ENCODE measurements at places on chromosomes 3 and 15. TPM values are rescaled to one million over a fixed set of nuclear protein-coding genes. Genes with fewer than 3 reads are reported as not detected.

DNA sequence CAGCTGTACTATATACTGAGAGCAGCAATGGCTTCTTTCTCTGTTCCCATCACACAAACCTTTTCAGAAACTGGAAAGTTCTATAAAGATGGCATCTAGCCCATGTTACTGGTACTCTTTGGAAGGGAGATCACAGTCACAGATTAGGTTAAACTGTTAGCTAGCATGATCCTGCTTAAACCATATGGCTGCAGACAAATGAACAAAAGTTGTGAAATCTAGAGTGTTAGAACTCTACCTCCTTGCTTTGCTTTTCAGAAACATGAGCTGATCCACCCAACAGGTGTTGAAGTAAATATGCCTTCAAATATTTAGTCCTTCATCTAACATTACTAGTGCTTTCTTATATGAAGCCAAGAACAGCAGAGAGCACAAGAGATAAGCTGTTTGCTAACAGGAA, 102.6 kb downstream of the SNRK start:
- no peak for DNase-seq
- peak overlapping the region; percentile 11 for H3K27ac ChIP-seq
- no peak overlapping the region for H3K4me3 ChIP-seq
- peaks cover 8% of the 10 kb centered on the region for H3K4me1 ChIP-seq
- H3K36me3 ChIP-seq: no peaks in the 10 kb centered on the region
- no peaks in the 10 kb centered on the region for H3K27me3 ChIP-seq

- H3K27ac ChIP-seq: peak overlapping the region; percentile 35
- DNase-seq: peak; percentile 91
- H3K4me3 ChIP-seq: no peak overlapping the region
- H3K36me3 ChIP-seq: no peaks in the 10 kb centered on the region
- no peaks in the 10 kb centered on the region for H3K27me3 ChIP-seq
- no peaks in the 10 kb centered on the region for H3K4me1 ChIP-seq
Observed at GRCh38 chr3:179853176-179853575, 183.6 kb downstream of the PEX5L start.

GRCh38 chr3:127886956-127887231, 28.1 kb upstream of the KBTBD12 start:
- H3K27me3 ChIP-seq: no peaks in the 10 kb centered on the region
- DNase-seq: no peak
- H3K27ac ChIP-seq: no peak overlapping the region

Gene CRTAP
- polyA plus RNA-seq: 332 TPM

All from fibroblast of lung (primary cell).